ENCODE measurements at places on chromosomes 5 and 9. TPM values are rescaled to one million over a fixed set of nuclear protein-coding genes. Genes with fewer than 3 reads are reported as not detected.

PCDHGB2 gene
- total RNA-seq = 2.2 TPM

NPR3 gene
- total RNA-seq = 2.0 TPM

FOXD4L3 gene
- total RNA-seq = not detected

PCDHGB3 gene
- 2.6 TPM for total RNA-seq

HSPB3 gene
- total RNA-seq = 1.0 TPM

GFI1B gene
- not detected for total RNA-seq

IL4 gene
- total RNA-seq = not detected
